ENCODE measurements at places on chromosomes 16 and 17.

DNA sequence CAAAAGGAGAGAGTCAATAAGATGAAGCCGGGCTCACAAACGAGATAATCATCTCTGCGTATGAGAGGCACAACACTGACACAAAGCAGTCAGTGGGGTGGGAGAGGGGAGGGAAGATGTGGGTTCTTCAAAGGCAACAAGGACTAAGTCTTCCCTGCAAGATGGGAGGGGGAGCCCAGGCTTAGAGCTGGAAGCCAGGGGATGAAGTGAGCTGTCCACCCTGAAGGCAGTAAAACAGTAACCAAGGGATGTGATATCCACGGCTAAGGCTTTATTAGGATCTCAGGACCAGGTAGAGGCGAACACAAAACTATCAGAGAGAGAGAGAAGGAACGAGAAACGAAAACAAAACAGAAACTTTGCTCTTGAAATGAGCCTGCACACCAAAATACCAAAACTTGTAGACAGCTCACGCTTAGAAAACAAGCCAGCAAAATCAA is 115.9 kb downstream of the DYNLRB2 start:
- no peak for DNase-seq

DNA sequence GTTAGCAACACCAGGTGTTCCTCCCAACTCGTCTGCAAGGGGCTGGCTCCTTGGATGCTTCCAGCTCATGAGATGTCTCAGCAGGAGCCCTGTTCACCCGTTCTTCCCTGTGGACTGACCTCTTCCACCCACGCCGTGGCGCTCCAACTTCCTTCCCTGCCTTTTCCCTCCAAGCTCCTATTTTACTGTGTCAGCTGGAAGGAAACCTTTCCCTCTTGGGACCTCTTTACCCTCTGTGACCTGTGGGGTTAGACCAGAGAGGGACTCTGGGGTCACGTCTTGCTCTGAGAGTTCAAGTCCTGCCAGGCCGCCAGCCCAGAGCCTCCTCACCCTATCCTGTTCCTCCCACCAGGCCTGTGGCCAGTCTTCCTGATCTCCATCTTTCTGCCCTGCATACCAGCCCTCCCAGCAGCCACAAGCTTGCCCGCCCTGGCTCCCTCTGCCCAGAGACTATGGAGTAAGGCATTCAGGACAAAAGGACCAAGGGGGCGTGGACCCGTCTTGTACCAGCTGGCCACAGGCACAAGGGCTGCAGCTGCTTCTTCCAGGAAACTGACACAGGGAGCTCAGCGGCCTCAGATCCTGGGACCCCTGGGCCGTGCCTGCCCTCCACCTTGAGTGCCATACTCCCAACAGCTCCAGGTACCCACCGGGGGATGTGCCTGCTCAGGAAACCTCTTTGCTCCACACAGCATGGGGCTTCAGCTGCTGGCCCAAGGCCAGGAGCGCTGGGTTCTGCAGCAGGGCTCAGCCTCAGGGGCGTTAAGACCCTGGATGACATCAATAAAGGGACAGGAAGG is 3.0 kb downstream of the PAQR4 start:
- no peak for DNase-seq

- no peak for DNase-seq
These were observed 27.6 kb upstream of the ST6GALNAC2 start for GRCh38 chr17:76612977-76613851.

DNA sequence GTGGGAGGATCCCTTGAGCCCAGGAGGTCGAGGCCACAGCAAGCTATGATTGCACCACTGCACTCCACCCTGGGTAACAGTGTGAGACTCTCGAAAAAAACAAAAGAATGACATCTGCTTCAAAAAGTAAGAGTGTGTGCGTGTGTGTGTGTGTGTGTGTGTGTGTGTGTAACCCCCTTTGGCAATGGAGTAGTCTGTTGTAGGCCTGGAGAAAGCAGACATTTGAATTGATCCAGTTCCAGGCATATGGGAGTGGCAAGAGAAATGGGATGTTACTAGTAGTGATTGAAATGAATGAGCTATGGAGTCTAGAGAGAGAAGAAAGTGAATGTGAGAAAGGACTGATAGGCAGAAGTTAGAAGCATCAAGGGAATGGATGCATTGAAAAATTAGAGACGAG is 9.9 kb downstream of the CASC3 start:
- DNase-seq: no peak

DNA sequence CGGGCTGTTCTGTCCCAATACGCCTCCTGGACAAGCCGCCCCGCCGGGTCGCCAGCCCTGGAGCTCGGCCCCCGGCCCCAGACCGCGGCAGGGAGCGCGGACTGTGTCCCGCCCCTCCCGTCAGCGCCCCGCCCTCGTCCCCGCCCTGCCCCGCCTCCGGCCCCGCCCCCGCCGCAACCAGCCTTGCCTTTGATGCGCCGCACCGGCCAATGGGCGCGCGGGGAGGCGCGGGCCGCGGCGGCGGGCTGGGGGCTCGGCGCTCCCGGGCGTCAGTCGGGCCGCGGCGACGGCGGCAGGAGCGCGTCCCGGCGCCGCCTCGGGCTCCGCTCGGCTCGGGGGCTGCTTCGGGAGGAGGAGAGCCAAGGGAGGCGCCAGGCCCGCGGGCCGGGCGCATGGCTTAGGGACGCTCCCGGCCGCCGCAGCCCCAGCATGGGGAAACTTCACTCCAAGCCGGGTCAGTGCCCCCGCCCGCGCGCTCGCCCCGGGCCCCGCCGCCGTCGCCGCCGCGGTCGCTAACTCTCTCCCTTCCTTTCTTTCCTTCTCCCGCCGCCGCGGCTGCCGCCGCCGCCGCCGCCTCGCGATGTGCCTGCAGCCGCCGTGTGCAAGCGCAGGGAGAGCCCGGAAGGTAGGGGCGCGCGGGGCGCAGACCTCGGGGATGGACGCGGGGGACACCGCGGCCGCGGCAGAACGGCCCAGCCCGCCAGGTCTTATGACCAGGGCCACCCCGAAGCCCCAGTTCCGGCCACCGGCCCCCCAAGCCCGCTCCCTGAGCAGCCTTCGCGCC is at the start of gene NKD1:
TSS of gene NKD1 (plus strand) at position 272 of the 784 bp plus-strand sequence. CDS start at position 430, 158 bp downstream.
- peak; percentile 57 for DNase-seq

GRCh38 chr16:84308120-84308519 is 13.4 kb downstream of the WFDC1 start:
- no peak for DNase-seq

GRCh38 chr17:8436844-8437171 is 1.1 kb downstream of the NDEL1 start:
- DNase-seq: no peak

- DNase-seq: no peak
These were observed 33.2 kb downstream of the MAP2K6 start for GRCh38 chr17:69447726-69448125.

DNA sequence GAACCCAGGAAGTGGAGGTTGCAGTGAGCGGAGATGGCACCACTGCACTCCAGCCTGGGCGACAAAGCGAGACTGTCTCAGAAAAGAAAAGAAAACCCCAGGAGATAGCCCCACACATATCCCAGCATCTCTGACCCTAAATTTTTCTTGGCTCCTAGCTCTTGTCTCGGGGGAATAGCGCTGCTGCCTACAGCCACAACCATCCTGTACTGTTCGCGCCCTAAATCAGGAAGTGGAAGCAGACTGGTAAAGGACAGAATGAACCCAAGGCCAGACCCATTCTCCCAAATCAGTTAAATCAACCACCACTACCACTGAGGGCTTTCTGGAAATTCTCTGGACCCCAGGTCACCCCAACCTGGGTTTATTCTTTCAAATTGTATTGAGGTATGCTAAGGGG is 1.7 kb downstream of the CTDNEP1 start:
- no peak for DNase-seq

DNA sequence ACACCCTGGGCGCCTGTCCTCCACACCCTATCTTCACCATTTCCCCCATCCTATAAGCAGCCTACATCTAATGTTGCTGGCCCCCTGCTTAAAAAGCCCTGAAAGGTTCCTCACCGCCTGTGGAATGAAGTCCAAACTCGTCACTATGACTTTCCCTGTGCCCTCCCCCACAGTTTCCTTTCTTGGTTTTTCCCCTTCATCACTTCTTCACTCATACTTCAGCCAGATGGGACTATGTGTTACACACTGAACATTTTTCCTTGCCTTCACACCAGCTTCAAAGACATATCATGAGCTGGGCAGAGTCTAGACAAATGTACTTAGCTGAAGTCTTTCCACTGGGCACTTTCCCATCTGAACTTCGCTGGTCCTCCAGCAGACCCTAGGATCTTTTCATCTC is 1.5 kb upstream of the MARCHF10 start:
- no peak for DNase-seq

DNA sequence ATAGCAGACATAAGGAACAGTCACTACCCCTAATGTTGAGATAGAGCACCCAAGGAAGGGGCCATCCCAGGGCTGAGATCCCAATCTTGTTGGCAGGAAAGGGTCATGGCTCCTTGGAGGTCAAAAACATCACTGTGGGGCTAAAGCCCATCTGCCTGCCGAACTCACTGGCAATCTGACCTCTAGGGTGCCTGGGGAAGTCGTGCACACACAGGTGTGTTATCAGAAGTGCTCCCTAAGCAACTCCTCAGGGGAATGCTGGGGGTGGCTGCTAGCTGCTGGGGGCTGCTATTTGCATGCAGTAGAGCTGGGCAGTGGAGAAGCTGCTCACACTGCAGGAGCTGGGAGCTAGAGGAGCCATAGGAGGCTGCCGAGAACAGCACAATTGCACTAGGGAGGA is 47.5 kb upstream of the PHOSPHO1 start:
- no peak for DNase-seq

- no peak for DNase-seq
These were observed 38.4 kb upstream of the IRF8 start for GRCh38 chr16:85860413-85861094.

- no peak for DNase-seq
These were observed 62.5 kb downstream of the WDR59 start for GRCh38 chr16:74922150-74923138.

- DNase-seq: no peak
These were observed 68.8 kb downstream of the GSG1L start for GRCh38 chr16:27994686-27995085.

DNA sequence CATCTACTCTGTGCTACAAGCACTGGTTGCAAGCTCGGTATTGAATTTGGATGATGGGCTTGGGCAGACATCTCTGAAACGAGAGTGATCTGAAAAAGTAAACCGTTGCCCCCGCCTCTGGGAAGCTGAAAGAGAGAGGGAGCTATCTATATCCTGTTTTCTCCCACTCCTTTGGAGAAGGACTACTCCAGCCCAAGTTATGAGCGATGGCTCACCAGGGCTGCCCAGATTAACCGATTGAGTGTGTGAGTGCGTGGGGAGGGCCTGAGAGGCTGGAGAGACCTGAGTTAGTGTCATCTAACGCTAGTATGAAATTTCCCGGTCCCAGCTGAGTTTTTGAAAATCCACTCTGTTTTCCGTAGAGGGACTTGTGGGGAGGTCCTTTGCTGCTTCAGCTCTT is 11.5 kb downstream of the MGAT5B start:
- no peak for DNase-seq
